ENCODE measurements at places on chromosomes 3 and 15.

DNA sequence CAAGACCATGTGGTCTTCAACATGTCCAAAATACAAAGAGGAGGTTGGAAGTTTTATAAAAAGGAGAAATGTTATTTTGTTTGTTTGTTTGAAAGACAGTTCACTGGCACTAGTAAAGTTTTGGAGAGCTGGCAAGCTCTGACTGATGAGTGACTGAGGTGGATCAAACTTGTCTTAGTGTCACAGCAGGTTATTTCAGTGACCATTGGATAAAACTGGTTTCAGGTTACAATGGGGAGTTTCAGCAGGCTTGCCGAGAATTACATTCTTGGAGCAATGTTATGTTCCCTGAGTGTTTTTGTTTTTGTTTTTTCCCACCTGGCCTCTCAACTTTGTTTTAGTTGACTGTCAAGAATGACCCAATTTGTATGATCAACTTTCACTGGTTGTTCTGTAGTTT lies 414.5 kb upstream of the ARHGEF26 start:
- no peak for DNase-seq

- DNase-seq, result no peak
Observed at GRCh38 chr3:195450731-195451229, 8.0 kb upstream of the ACAP2 start.

- no peak for DNase-seq
Observed at GRCh38 chr3:61783993-61784718, 222.8 kb downstream of the PTPRG start.

- no peak for DNase-seq
Observed at GRCh38 chr15:57345584-57345983, 30.7 kb upstream of the CGNL1 start.

DNA sequence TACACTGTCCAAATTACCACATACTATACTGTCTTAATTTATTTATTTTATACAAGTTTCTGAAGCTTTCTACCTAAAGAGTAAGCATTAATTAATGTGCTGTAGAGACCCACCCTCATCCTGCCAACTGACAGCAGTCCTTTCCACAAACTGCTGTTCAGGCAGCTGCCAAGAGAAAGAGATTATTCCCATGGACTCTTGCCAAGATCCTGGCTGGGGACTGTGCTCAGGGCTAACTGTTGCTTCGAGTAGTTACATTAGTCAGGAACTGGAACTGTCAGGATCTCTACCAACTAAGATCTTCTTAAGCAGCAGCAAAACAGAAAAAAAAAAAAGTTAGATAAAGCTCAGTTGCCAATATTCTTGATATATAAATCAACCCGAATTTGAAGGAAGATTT lies 398.8 kb downstream of the MECOM start:
- DNase-seq, result no peak

DNA sequence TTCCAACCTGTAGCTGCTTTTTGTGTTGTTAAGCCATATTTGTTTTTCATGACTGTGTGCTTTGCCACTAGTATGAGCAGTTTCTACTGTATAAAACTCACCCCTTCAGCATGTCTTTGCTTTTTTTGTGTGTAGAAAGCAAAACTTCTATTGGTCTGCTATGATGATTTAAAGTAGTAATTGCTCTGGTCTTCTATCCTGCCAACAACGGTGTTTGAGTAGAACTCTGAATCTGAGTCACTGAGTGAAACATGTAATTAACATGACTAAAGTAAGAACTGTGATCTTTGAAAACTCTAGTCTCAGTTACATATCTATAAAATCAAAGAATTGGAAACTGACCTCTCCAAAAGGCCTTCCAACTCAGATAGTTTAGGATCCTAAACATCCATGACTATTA lies 133.6 kb downstream of the TPRG1 start:
- DNase-seq, result no peak

DNA sequence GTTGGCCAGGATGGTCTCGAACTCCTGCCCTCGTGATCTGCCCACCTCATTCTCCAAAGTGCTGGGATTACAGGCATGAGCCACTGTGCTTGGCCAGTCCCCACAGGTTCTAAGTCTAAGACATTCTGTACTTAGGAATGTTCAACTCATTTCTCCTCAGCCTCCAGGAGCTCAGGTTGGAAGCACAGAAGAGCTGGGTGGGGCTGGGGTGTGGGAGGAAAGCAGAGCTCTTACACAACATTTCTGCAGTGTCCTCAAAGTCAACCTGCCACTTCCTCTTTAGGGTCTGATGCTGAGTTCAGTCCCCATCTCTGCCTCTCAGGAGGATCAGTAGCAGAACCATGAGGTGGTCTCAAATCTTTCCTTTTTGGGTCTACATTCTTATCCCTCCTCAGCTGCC lies 75.5 kb downstream of the MRPL46 start:
- no peak for DNase-seq

GRCh38 chr3:125351152-125351551 lies 24.0 kb downstream of the ZNF148 start:
- DNase-seq, result no peak

DNA sequence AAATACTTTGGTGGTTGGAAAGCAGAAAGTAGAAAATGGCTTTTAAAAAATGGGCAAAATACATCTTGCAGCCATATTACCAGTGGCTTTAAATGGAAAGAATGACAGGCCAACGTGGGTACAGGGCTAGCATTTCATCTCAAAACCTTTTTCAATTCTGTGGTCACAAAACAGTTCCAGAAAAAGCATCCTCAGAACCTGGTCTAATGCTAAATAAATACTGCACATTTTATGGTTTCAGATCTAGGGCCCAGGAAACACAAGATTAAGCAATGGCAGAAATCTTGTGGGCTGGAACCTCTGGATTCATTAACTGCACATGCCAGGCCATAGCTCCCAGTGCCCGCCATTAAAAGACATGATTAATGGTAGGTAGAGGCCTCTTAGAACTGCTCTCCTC lies 470.2 kb upstream of the RASGRP1 start:
- DNase-seq, result no peak

- no peak for DNase-seq
Observed at GRCh38 chr3:19363071-19363470, 214.8 kb downstream of the KCNH8 start.

- DNase-seq, result no peak
Observed at GRCh38 chr3:54963641-54964040, 35.8 kb upstream of the LRTM1 start.

DNA sequence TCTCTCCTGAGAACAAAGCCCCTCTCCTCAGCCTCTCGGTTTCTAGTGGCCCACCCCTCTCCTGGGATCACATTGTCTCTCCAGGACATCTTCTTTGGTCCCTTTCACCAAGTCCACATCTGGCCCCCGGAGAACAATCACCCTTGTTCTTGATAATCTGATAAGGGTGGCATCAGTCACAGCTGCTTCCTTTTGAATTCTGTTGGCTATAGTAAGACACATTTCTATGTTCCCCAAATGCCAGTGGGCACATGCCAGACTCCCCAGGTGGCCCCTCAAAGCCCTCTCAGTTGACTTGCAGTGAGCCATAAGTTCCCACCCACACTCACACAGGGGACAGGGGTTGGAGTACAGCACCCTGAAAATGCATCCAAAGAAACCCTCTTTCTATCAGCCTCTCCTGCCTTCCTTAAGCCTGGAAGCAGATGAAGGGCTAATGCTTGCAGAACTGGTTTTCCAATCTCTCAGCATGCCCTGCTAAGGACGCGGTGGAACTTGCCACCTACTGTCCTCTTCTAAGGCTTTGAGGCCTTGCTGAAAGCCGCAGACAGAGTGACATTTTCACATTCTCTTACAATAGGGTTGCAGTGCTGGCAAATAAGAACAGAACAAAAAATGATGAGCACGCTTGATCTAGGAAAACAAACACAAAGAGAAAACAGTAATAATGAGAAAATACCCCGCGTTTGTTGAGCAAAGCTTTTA lies 101.3 kb upstream of the SLCO3A1 start:
- no peak for DNase-seq

- no peak for DNase-seq
Observed at GRCh38 chr3:188001926-188002325, 152.0 kb upstream of the LPP start.

DNA sequence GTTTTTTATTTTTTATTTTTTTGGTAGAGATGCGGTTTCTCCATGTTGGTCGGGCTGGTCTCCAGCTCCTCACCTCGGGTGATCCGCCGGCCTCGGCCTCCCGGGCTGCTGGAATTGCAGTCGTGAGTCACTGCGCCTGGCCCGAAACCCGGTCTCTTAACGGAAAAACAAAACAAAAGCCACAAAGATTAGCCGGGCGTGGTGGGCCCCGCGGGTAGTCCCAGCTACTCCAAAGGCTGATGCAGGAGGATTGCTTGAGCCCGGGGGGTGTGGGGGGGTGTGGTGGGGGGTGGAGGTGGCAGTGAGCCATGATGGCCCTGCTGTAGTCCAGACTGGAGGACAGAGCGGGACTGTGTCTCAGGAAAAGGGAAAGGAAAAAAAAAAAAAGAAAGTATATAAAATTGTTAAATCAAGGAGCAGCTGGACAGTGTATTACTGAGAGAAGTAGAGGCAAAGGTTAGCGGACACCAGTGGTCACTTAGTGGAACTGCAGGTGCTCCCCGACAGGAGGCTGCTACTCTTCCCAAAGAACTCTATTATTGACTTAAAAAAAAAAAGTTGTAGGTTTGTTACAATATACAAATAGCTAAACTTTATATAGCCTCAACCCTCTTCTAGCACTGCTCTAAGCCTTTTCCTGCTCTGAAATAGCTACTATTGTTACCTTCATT lies 30.3 kb upstream of the TUBGCP5 start:
- DNase-seq, result no peak

DNA sequence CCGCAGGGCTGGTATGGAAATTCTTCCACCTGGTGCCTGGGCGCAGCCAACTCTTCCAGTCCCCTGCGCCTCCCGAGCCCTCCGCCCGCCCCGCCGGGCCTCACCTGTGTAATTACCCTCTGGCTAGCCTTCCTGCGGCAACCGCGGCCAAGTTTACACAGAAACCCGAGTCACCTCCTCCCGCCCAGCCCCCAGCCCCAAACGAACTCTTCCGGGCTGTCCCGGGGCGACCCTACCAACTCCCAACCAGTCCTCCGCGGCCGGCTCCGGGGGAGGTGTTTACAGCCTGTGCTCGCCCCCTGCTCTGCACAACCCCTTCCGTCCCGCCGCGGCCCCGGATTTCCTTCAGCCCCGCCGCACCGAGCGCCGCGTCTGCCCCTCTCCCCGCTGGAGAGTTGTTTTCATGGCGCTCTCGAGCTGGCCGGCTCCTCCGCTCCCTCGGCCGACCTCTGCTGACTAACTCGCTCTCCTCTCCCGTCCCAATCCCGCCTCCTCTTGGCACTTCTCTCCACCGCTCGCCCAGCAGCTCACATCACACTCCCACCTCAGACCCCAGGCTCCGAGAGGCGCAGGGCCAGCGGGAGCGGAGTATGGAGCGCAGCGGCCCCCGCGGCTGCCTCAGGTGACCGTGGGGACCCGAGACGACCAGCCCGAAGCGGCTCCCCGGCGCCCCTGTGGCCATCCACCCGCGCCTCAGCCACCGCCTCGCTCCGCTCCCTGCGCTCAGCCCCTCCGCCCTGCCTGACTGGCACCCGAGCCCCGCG lies 538 bp downstream of the ATOSA start:
- DNase-seq, result no peak

DNA sequence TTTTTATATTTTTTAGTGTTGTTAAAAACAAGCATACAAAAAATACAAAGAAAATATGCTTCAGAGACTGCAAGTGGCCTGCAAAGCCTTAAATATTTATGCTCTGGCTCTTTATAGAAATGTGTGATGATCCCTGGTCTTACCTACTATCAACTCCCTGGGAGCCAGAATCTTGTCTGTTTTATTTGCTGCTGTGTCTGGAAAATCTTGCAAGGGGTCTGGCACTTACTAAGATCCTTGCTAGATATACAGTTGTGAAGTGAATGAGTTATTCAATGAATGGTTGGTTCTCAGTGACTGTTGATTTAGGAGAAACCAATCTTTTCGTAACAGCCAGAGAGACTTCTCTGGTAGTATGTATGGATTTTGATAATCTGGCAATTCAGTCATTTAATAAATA lies 521.0 kb upstream of the CFAP20DC start:
- DNase-seq, result no peak

DNA sequence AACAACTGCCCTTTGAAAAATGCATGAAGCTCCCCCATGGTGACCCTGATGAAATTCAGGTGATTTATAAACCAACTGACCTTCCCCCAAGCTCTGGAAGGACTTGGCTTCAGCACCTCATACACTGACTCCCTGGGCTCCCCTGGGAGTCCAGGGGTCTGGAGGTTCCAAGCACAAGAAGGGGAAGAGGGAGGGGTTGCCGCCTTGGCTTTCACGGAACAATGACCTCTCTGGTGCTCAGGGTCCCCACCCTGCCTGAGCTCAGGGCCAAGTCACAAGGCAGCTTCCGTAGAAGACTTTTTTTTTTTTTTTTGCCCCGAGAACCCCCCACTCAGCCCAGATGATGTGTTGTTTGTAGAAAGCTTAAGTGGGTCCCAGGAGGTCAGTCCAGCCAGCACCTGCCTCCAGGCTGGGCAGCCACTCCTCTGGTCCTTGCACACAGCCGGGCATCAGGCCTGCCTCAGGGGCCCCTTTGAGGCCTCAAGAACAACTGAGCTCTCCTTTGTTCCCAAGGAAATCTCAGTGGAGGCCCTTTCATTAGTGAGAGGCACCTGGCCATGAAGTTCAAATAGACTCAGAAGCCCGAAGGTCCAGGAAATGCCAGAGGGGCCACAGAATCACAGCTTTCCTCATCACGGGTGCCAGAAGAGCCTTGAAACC lies 14.0 kb upstream of the ALAS1 start:
- no peak for DNase-seq

- DNase-seq, result no peak
Observed at GRCh38 chr3:106338582-106339214, 469.9 kb upstream of the CBLB start.

DNA sequence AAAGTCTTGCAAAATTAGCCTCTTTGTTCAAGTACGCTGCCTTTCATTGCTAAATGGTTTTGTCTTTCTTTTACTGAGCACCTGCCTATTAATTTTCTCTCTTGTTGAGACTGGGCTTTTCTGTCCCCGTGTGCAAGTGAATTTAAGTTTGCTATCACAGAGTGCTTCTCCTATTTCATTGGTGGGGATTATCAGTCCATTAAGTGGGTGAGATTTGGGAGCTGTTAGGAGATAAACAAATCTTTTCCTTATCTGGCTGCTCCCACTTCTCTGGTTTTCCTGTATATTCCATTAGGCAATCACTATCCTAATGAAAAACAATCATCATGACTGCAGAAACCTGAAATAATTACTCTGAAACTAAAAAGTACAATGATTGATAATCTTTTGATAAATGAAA lies 254.2 kb downstream of the NR1D2 start:
- no peak for DNase-seq

- DNase-seq, result peak; percentile 90
Observed at GRCh38 chr3:185282696-185283373, 29.0 kb upstream of the EHHADH start.

- DNase-seq, result no peak
Observed at GRCh38 chr3:160384639-160385318, 14.2 kb downstream of the IFT80 start.

All from activated CD8-positive, alpha-beta memory T cell treated with anti-CD3 and anti-CD28 coated beads for 1 hour (primary cell).